Stimulated activated CD4-positive, alpha-beta T cell treated with anti-CD3 and anti-CD28 coated beads, Interleukin-12 subunit alpha, Interleukin-12 subunit beta, amount 100 ng/mL, for 4 hours (primary cell): ENCODE measurements at places on chromosomes 7 and 10.
A peak's percentile ranks its signal among the peaks of the same experiment; 100 is the strongest.

DNA sequence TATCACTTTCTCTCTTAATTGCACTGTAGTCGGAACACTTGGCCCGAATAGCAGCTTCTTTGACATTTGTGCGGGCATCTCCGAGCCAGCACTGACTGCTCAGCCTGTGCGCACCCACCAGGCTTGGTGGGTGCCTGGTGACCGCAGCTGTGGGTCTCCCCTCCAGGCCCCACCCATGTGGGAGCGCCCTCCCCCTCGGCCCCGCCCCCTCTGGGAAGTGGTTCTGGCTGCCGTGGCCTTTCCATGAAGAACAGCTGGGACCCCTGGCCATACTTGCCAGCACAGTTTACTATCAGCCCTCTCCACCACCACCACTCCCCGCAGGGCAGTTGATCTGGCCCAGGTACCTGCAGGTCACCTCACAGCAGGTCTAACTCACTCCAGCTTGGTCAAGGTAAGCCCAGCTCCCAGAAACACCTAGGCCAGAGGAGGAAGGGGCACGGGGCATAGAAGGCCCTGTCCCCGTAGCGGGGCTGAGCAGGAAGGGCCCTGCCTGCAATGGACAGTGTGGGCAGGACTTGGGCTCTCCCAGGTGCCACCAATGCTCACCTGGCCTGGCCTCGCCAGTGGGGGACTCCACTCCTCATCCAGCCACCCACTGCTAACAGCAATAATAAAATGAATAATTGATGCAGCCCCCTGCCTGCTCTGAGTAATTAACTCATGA lies 5.8 kb downstream of the RASGEF1A start:
- DNase-seq = no peak

- DNase-seq = no peak
These were observed 84.1 kb downstream of the SNX10 start for GRCh38 chr7:26375726-26376174.

GRCh38 chr10:16681521-16681920 lies 135.7 kb downstream of the RSU1 start:
- no peak for DNase-seq

- peak; percentile 18 for DNase-seq
These were observed 83.7 kb upstream of the BET1 start for GRCh38 chr7:94087664-94088352.

DNA sequence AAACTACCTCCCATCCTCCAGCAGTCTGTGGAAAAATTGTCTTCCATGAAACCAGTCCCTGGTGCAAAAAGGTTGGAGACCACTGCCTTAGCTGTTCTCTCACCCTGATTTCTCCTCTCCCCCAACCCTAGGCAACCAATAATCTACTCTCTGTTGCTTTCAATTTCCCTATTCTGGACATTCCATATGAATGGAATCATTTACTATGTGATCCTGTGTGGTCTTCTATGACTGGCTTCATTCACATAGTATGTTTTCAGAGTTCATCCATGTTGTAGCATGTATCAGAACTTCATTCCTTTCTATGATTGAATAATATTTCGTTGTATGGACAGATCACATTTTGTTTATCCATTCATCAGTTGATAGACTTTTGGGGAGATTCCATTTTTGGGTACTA lies 38.3 kb upstream of the DLG5 start:
- DNase-seq = no peak

- no peak for DNase-seq
These were observed 25.6 kb downstream of the COL1A2 start for GRCh38 chr7:94420328-94420727.

GRCh38 chr7:81499262-81500116 lies 270.4 kb downstream of the HGF start:
- DNase-seq = no peak

GRCh38 chr7:157265051-157265450 lies 71.8 kb upstream of the DNAJB6 start:
- DNase-seq = no peak

DNA sequence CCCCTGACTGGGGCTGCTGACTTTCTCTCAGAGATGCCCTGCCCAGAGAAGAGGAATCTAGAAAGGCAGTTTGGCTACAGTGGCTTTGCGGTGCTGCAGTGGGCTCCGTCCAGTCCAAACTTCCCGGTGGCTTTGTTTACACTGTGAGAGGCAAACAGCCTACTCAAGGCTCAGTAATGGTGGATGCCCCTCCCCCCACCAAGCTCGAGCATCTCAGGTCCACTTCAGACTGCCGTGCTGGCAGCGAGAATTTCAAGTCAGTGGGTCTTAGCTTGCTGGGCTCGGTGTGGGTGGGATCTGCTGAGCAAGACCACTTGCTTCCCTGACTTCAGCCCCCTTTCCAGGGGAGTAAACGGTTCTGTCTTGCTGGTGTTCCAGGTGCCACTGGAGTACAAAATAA lies 734.5 kb upstream of the LRRN3 start:
- no peak for DNase-seq

DNA sequence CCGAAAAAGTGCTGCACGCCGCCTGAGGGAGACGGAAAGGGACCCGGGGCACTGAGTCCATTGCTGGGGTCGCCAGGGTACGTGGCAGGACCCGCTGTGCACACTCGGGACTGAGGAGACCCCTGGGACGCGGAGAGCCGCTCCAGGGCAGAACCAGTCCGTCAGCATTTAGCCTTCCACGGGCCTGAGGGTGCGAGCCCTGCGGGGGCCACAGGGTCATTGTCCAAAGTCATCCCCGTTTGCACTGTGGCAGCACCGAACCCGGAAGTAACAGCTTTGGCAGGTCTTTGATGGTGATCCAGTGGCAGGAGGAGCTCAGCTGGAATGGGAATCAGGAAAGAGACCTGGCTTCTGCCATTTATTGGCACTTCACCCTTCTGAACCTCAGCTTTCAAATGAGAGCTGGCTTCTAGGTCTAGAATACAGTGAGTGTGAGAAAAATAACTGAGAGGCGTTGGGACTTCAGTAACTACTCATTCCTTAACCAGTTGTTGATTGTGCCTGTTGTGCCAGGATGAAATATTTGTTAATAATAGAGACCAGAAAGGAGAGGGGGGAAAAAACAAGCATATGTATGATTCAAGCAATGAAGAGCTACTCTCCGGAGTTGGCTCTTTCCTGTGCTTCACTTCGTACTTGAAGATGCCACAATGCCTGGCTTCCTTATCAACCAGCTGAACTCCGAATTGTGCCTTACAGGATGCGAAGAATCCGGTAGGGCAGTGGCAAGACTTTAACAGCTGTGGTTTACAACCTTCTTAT lies 811 bp upstream of the ARHGAP12 start:
- peak; percentile 11 for DNase-seq

- DNase-seq = no peak
These were observed 230.4 kb downstream of the ADK start for GRCh38 chr10:74381291-74381853.

DNA sequence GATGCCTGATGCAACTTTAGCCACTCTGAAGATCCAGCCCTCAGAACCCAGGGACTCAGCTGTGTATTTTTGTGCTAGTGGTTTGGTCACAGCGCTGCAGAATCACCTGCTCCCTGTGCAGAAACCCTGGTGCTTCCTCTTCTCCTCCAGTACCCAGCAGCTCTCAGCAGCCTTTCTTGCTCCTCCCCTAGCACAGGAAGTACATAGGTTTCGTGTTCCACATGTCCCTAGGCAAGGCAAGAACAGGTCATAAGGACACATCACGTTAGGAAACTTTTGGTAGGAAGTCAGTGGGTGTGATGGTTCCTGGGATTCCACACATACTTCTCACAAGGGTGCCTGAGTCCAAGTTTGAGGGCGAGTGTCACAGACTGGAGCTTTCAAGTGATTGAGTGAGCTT lies 167.9 kb upstream of the PRSS1 start:
- DNase-seq = no peak

GRCh38 chr10:65394502-65395297 lies 1531.1 kb upstream of the LRRTM3 start:
- no peak for DNase-seq

GRCh38 chr10:6101181-6101580 lies 12.3 kb downstream of the RBM17 start:
- no peak for DNase-seq

DNA sequence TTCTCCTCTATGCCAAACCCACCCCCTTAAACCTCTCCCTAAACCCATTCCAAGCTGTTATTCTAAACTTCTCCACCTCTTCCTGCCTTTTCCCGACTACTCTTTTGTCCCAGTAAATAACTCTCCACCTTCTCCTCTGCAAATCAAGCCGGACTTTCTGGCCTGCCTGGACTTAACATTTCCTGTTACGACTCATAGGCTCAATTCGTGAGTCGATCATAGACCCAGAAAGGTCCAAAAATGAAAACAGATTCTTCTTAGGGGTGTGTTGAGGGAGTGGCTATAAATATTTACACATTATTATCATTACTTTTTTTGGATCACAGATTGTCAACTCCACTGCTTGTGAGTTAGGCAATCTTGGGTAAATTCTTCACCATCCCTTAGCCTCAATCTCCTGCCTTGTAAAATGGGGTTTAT lies 59.0 kb upstream of the HABP2 start:
- no peak for DNase-seq

DNA sequence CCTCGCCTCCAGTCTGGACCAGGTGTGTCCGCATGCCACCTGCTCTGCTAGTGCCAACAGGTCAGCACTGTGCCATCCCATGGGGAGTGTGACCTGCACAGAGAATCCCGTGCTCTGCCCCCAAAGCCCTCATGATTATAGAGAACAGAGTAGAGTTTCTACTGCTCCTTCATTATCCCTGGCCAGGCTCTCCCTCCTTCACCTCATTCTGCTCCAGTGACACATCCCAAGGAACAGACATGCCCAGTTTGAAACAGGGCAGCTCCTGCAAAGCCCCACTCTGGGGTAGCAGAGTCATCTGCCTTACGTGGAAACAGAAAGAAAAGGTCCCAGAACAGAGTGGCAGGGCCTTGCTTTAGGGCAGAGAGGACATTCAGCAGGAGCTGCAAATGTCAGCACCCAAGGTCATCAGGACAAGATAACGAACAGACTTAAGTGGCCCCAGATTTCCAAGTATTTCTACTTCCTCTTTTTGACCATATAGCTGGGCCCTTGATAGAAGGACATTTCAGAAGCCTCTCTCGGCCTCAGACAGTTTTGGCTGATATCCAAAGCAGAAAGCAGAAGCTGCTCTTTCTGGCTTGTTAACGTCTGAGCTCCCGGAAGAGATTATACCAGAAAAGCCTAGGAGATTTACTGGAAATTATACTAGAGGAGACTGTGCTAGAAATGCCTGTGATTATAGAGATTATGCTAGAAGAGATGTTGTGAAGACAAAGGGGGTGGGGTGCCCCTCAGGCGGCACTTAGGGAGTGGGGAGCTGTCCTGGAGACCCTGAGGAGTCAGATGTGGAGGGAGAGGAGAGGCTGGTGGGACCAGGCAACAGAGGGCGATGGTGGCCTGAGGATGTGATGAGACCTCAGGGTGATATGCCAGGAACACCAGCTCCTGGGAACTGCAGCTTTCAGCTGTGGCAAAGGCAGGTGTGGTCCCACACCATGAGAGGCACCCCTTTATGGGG lies 12.6 kb downstream of the TMEM176B start:
- no peak for DNase-seq

- DNase-seq = no peak
These were observed 92.2 kb downstream of the NPSR1 start for GRCh38 chr7:34750209-34750608.

DNA sequence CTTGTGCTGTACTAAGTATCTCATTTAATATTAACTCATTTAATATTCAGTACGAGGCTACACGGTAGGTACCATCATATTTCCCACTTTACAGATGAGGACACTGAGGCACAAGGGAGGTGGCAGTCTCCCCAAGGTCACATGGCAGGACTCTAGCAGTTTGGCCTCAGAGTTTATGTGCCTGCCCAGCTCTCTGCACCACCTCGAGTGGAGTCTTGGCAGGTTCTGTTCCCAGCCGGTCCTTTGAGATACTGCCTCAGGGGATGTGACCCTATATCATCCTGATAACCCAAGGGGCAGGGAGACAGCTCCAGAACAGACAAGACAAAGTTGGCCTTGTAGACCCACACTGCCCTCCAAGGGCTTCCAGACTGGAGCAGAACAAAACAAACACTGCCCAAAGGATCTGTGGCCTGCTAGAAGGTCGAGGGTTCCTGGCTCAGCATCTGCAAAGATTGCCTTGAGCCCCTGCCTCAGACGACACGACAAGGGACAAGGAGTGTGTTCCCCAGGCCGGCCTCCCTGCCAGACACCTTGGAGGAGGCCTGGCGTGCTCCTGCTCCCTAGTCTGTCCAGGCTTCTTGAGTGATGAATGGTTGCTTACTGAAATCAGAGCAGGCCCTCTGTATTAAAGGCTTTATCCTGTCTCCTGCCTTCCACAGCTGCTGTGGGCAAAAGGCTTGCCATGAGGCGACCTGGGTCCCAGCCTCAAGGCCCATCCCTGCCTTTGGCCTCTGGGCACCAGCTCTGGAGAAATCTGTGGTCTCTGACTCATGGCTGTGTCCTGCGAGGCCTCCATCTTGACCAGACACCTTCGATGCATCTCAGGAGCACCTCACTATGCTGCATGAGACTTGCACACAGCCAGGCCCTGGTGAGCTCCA lies 3.9 kb upstream of the PWWP2B start:
- no peak for DNase-seq

DNA sequence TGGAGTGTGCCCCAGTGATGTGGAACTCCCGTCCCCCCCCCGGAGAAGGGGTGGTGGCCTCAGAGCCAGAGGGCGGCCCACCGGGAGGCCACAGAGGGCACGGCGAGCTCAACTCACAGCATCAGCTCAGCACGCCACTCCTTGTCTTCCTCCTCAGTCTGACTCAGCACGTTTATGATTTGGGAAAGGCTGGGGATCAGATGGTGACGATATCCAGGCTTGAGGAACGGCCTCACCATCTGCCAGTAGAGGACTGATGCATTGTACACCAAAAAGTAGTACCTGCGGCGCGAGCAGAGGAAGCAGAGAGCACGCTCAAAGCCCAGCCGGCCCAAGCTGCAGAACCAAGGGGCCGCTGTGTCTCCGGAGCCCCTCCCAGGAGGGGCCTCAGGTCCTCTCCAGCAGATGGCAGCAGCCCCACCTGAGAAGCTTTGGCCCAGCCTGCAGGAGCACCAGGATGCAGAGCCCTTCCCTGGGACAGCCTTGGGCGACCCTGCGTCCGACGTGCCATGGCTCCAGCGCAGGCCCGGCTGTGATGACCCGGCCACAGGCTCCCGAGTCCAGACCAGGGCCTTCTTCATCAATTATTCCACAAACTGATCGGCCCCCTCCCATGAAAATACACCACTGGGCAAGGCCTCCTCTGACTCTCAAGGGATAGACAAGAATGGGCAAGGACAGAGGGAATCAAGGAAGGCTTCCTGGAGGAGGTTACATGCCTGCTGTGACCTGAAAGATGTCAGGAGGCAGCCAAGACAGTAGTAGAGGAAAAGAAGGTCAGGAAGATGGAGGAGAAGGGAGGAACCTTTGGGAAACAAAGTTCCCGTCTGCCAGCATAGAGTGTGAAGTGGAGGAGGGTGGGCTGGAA lies 3.7 kb downstream of the CFAP46 start:
- no peak for DNase-seq

GRCh38 chr10:14909101-14909500 lies 30.4 kb downstream of the SUV39H2 start:
- DNase-seq = no peak

- DNase-seq = no peak
These were observed 331.5 kb downstream of the DNAJB6 start for GRCh38 chr7:157668221-157668883.

DNA sequence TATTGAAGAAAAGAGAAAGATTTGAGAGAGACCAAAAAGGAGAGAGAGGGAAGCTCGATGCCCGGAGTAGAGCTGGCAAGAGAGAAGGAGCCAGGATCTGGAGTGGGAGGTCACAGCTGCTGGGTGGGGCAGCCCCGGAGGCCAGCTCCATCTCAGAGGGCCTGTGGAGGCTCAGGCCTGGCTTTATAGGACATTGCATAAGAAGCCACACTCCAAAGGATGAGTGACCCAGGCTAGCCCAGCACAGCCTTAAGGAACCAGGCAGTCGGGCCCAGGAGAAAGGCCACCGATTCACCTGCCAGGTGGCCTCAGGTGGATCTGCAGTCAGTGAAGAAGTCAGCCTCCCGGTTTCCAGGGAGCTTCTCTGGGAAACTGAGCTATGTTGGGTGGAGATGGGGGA lies 676 bp downstream of the PLAC9 start:
- DNase-seq = no peak
